ENCODE measurements at places on chromosomes 16 and 17.

DNA sequence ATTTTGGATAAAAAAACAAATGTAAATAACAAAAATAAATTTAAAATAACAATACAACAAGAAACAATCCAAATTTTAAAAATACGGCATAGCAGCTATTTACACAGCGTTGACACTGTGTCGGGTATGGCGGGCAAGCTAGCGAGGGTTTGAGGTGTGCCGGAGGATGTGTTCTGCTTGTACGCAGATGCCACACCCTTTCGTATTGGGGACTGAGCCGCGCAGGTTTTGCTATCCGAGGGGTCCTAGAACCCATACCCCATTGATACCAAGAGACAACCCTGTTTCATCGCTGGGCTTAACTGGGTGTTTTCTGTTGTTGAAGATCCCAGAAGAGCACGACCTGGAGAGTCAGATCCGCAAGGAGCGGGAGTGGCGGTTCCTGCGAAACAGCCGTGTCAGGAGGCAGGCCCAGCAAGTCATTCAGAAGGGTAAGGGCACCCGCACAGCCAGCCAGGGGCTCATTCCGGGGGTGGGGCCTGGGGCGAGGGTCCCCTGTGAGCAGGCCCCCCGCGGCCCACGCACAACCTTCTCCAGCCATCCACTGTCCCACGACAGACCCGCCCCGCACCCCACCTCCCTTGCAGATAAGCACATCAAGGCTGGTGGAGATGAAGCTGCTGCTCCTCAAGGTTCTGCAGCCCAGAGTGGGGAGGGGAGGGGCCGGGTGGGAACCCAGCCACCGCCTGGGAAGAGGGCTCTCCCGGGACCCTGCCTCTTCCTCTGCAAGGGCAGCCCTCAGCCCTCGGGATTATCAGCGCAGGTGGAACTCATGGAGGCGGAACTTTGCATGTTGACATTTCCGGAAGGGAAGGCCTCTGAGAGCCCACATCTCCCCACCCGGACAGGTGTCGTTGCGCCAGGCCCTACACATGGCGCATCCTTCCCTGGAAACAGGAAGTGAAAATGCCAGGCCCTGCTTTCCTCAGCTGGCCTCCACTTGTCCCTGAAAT, 51.2 kb upstream of the CHMP6 start:
- H3K27me3 ChIP-seq: no peaks in the 10 kb centered on the region
- DNase-seq: no peak
- no peak overlapping the region for H3K27ac ChIP-seq
- no peaks in the 10 kb centered on the region for H3K4me1 ChIP-seq

DNA sequence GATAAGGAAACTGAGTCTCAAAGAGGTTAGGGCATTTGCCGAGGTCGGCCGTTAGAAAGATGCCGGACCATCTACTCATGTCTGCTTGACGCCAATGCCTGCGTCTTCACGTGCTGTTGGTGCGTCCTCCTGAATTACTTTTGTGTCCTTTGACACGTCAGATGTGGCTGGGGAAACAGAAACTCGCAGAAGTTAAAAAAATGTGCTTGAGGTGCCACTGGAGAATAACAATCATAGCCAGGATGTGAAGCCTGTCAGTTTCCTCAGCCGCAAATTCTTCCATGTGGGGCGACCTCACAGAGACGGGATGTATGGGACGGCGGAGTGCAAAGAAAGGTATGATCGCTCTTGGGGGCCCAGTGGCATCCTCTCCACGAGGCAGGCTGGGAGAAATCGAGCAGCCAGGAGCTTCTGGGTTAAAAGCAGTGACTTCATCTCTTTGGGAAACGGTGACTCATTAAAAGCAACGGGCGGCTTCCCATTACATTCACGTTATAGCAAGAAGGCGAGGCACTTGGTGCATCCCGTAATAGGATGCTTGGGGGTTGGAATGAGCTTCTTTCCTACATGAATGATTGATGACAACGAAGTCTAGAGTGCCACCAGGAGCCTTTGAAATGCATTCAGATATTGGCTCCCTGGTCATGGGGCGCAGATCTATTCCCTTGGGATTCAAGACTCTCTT, 67.8 kb downstream of the BMERB1 start:
- no peak overlapping the region for H3K27ac ChIP-seq
- H3K4me3 ChIP-seq: no peak overlapping the region
- DNase-seq: peak; percentile 31
- H3K36me3 ChIP-seq: no peaks in the 10 kb centered on the region
- H3K27me3 ChIP-seq: no peaks in the 10 kb centered on the region
- no peaks in the 10 kb centered on the region for H3K4me1 ChIP-seq

DNA sequence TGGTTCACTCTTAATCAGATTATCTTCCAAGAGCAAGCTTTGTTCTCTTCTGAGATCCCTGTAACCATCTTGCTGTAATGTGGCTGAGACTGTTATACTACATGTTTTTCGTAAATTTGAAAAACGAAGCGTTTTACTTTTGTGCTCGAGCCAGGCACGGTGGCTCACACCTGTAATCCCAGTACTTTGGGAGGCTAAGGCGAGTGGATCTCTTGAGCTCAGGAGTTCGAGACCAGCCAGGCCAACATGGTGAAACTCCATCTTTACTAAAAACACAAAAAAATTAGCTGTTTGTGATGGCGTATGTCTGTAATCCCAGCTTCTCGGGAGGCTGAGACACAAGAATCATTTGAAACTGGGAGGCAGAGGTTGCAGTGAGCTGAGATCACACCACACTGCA, 7.8 kb downstream of the CUEDC1 start:
- H3K27ac ChIP-seq: no peak overlapping the region
- H3K27me3 ChIP-seq: no peaks in the 10 kb centered on the region
- no peak for DNase-seq
- no peaks in the 10 kb centered on the region for H3K36me3 ChIP-seq
- H3K4me1 ChIP-seq: peaks cover 17% of the 10 kb centered on the region

- no peaks in the 10 kb centered on the region for H3K36me3 ChIP-seq
- H3K27ac ChIP-seq: peak overlapping the region; percentile 73
- peak overlapping the region; percentile 91 for H3K4me3 ChIP-seq
- DNase-seq: peak; percentile 25
- no peaks in the 10 kb centered on the region for H3K27me3 ChIP-seq
Measured at GRCh38 chr16:69762814-69763598, 874 bp downstream of the WWP2 start.

- no peak for DNase-seq
- H3K27ac ChIP-seq: no peak overlapping the region
- H3K4me1 ChIP-seq: no peaks in the 10 kb centered on the region
- H3K27me3 ChIP-seq: no peaks in the 10 kb centered on the region
- H3K4me3 ChIP-seq: no peak overlapping the region
Measured at GRCh38 chr17:841313-841712, 59.2 kb downstream of the MRM3 start.

DNA sequence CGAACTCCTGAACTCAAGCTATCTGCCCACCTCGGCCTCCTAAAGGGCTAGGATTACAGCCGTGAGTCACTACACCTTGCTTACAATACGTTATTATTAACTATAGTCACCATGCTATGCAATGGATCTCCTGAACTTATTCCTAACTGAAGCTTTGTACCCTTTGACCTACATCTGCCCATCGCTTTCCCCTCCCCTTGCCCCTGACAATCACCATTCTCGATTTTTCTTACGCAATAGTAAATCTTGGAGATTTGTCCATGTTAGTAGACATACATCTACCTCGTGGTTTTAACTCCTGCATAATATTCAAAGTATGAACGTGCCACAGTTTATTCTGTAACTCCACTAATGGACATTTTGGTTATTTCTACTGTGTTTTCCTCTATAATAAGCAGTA, 120.6 kb downstream of the NPIPB5 start:
- no peaks in the 10 kb centered on the region for H3K36me3 ChIP-seq
- no peak overlapping the region for H3K27ac ChIP-seq
- H3K27me3 ChIP-seq: no peaks in the 10 kb centered on the region

- DNase-seq: peak; percentile 85
- peaks cover 8% of the 10 kb centered on the region for H3K4me1 ChIP-seq
- peak overlapping the region; percentile 8 for H3K27ac ChIP-seq
- no peaks in the 10 kb centered on the region for H3K27me3 ChIP-seq
- no peak overlapping the region for H3K4me3 ChIP-seq
Measured at GRCh38 chr17:5526821-5527598, 40.6 kb downstream of the MIS12 start.

- no peaks in the 10 kb centered on the region for H3K4me1 ChIP-seq
- no peak overlapping the region for H3K4me3 ChIP-seq
- no peak overlapping the region for H3K27ac ChIP-seq
- no peak for DNase-seq
Measured at GRCh38 chr16:79786389-79786788, 185.9 kb upstream of the MAF start.

GRCh38 chr17:31525801-31526549, 134.5 kb downstream of the RAB11FIP4 start:
- no peak overlapping the region for H3K4me3 ChIP-seq
- no peak overlapping the region for H3K27ac ChIP-seq
- peaks cover 76% of the 10 kb centered on the region for H3K36me3 ChIP-seq
- DNase-seq: no peak
- no peaks in the 10 kb centered on the region for H3K27me3 ChIP-seq

- DNase-seq: no peak
- no peaks in the 10 kb centered on the region for H3K27me3 ChIP-seq
- peaks cover 2% of the 10 kb centered on the region for H3K4me1 ChIP-seq
- no peak overlapping the region for H3K4me3 ChIP-seq
- no peaks in the 10 kb centered on the region for H3K36me3 ChIP-seq
Measured at GRCh38 chr17:40433551-40434415, 9.5 kb upstream of the IGFBP4 start.

DNA sequence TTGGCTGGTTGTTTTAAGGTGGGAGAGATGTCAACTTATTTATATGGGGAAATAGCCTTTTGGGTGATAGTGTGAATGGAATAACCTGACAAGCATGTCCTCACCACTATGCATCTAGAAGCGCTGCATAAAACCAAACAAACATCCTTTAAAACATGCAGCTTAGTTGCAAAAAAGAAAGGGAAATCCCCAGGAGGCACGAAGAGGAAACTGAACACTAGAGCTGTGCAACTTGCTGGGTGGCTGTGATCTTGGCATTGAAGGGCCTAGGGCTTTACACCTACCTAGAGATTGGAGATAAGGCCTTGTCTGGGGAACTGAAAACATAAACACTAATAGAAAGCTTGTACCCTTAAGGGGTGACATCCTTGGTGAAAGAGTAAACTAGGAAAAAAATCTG, 7.3 kb downstream of the C16orf54 start:
- no peak overlapping the region for H3K4me3 ChIP-seq
- no peak overlapping the region for H3K27ac ChIP-seq
- no peaks in the 10 kb centered on the region for H3K36me3 ChIP-seq
- H3K4me1 ChIP-seq: no peaks in the 10 kb centered on the region
- no peak for DNase-seq

DNA sequence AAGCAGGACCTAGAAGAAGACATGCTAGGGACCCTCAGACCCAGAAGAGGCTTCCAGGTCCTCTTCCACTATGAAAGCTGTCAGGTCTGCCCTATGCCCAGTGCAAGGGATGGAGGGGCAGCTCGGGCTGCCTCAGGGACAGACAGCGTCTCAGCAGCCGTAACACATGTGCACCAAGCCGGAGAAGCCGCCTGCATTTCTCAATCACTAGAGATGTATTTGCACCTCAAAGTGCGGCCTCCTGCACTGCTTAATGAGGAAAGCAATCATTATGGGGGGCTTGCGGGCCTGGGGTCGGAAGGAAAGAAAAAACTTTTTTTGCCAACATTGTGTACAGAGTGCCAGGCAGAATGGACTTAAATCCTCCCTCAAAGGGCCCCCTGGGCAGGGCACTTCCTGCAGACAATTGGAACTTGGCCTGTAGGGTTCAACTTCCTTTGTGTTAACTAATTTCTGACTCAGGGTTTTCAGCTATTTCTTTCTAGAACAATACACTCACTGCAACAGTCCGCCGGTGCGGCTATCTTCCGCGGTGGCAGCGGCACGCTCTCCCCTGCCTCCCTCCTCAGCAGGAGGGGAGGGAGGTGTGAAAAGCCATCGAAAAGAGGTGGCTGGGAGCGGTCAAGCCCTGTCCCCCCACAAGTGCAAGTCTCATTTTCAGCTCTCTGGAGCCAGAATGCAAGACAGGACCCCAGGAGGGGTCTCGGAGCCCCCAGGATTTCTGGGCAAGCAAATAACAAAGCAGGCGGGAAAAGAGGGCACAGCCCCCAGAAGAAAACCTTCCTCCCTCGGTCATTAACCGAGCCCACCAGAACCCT, 101.2 kb downstream of the ZNF423 start:
- DNase-seq: peak; percentile 16
- peaks cover 23% of the 10 kb centered on the region for H3K4me1 ChIP-seq
- H3K27ac ChIP-seq: peak overlapping the region; percentile 48
- H3K4me3 ChIP-seq: no peak overlapping the region
- H3K36me3 ChIP-seq: no peaks in the 10 kb centered on the region
